M059J (cell line): ENCODE measurements at places on chromosomes 5 and 9.

- DNase-seq: no peak
Observed at GRCh38 chr5:100542086-100542485, 6.9 kb downstream of the FAM174A start.

GRCh38 chr5:38157024-38157423 is 101.3 kb upstream of the EGFLAM start:
- no peak for DNase-seq

- peak; percentile 85 for DNase-seq
Observed at GRCh38 chr9:110919609-110920008, 118.7 kb downstream of the LPAR1 start.

DNA sequence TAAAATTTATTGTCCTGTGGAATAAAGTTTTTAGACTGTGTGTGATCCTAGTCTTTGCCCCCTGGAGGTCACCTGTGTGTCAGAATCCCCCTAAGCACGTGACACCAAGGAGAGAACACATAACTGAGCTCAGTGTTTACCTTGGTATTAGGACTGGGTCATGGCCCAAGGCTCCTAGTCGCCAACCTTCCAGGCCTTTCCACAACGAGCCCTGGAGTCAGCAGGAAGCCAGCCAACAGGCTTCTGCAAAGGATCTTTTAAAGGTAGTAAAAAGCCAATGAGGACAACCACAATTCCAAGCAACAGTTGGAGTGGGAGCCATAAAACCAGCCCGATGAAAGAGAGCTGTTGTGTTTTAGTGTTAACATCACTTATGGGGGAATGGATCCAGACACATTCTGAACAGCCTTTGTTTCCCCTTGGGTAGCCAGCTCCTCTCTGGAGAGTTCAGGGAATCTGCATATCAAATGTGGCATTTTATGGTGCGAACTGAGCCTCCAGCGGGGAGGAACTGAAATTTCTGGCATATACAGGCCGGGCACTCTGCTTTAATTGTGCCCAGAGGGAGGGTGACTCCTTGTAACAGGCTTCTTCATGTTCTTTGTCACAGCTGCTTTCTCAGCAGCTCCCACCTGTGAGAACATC is 239.9 kb downstream of the FSTL4 start:
- no peak for DNase-seq

DNA sequence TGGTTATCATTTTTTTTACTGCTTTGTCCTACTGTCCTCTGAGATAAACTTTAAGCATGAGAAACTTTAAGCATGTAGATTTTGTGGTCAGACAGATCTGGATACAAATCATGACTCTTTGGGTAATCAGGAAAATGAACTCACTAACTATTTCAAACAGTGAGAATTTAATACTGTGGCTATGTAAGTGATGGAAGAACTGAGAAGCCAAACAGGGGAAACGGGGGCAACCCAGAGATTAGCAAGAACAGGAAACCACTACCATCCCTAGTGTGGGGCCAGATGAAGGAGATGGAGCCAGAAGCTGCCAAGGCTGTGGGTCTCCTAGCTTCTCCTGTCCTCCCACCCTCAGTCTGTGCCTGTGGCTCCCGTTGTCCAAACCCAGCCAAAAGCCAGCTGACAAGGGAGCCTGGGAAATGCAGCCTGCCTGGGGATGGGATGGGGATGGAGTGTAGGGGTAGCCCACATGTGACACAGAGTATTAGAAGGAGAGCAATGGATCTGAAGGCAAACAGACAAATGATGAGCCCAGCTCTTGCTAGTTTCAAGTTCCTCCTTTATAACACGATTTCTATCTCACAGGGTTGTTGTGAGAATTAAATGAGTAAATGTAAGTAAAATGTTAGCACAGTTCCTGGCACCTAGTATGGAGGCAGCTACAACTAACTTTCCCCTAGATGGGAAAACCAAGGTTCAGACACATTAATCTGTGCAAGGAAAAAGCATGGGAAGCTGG is 27.7 kb upstream of the CDC23 start:
- no peak for DNase-seq
